Activated T-cell treated with anti-CD3 and anti-CD28 coated beads, Interleukin-2, amount 50 U/mL, for 72 hours (primary cell): ENCODE measurements at places on chromosomes 16 and 17.
A peak's percentile ranks its signal among the peaks of the same experiment; 100 is the strongest.

- H3K36me3 ChIP-seq = no peaks in the 10 kb centered on the region
- no peak overlapping the region for H3K4me3 ChIP-seq
- H3K4me1 ChIP-seq = no peaks in the 10 kb centered on the region
- H3K27ac ChIP-seq = no peak overlapping the region
- no peak for DNase-seq
- H3K27me3 ChIP-seq = peaks cover 26% of the 10 kb centered on the region
Measured at GRCh38 chr16:79484237-79484636, 116.3 kb downstream of the MAF start.

DNA sequence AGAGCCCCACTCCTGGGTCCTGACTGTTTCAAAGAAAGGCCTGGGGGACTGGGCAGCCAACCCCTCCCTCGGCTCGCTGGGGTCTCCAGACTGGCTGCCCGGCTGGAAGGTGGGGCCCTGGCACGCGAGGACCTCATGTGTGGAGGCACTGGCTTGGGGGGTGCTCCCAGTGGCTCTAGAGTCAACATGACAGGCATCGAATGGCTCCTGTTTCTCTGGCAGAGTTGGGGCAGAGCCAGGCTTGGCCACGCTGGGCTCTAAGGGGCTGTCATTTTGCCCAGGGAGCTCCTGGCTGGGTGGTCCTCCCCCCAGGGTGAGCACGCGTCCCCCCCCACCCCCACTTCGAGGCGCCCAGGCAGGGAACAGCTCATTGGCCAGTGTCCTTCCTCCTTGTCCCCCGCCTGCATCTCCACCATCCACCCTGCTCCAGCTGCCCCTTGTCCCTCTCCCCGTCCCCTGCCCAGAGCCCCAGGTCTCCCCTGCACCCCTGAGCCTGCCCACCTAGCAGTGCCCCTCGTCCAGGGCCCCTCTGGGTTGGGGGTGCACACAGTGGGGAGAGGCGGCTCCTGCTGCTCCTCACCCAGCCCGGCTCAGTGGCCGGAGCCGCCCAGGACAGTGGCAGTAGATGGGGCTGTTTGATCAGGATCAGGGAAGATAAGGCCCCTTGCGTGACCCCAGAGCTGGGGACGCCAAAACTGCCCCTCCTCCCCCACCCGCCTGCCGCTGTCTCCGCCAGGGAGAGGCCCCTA lies 2.7 kb downstream of the GCGR start:
- no peaks in the 10 kb centered on the region for H3K36me3 ChIP-seq
- H3K4me1 ChIP-seq = no peaks in the 10 kb centered on the region
- H3K4me3 ChIP-seq = no peak overlapping the region
- no peak overlapping the region for H3K27ac ChIP-seq
- no peak for DNase-seq

GRCh38 chr17:58702045-58702476 lies 9.7 kb downstream of the RAD51C start:
- no peaks in the 10 kb centered on the region for H3K27me3 ChIP-seq
- peaks cover 34% of the 10 kb centered on the region for H3K4me1 ChIP-seq
- peaks cover 8% of the 10 kb centered on the region for H3K36me3 ChIP-seq

GRCh38 chr17:4599505-4600281 lies 15.4 kb downstream of the SMTNL2 start:
- peaks cover 6% of the 10 kb centered on the region for H3K4me1 ChIP-seq
- H3K27me3 ChIP-seq = no peaks in the 10 kb centered on the region
- no peak overlapping the region for H3K27ac ChIP-seq
- DNase-seq = no peak
- H3K4me3 ChIP-seq = no peak overlapping the region

- H3K27me3 ChIP-seq = no peaks in the 10 kb centered on the region
- no peak overlapping the region for H3K4me3 ChIP-seq
- no peak overlapping the region for H3K27ac ChIP-seq
- H3K36me3 ChIP-seq = peaks cover under 1% of the 10 kb centered on the region
- DNase-seq = no peak
Measured at GRCh38 chr16:75043175-75043895, 44.5 kb downstream of the ZNRF1 start.

DNA sequence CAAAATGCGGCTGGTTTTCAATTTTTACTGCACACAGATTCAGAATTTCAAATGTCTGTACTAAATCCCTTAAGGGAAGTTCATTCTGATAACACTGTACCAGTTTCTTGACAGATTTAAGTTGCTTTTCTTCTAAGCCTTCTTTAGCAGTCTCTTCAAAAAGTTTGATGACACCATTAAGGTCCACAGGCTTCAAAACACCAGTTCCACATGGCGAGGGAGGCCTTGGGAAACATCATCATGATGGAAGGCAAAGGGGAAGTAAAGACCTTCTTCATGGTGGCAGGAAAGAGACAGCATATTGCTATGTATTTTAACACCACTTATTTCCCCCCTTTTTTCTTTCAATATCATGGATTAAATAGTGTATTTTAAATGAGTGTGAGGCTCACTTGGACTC lies 24.5 kb downstream of the NLRC5 start:
- H3K4me3 ChIP-seq = peak overlapping the region; percentile 77
- H3K4me1 ChIP-seq = peaks cover 92% of the 10 kb centered on the region
- no peaks in the 10 kb centered on the region for H3K27me3 ChIP-seq
- no peak for DNase-seq

- H3K4me3 ChIP-seq = no peak overlapping the region
- peak; percentile 34 for DNase-seq
- H3K27me3 ChIP-seq = peaks cover 57% of the 10 kb centered on the region
- H3K36me3 ChIP-seq = peaks cover 2% of the 10 kb centered on the region
Measured at GRCh38 chr17:81401723-81402529, 6.7 kb downstream of the BAHCC1 start.

- no peaks in the 10 kb centered on the region for H3K27me3 ChIP-seq
- no peak overlapping the region for H3K27ac ChIP-seq
- H3K36me3 ChIP-seq = no peaks in the 10 kb centered on the region
- peaks cover 7% of the 10 kb centered on the region for H3K4me1 ChIP-seq
- no peak overlapping the region for H3K4me3 ChIP-seq
Measured at GRCh38 chr16:77736879-77737278, 14.6 kb downstream of the NUDT7 start.

GRCh38 chr17:61593426-61593825 lies 2.4 kb upstream of the NACA2 start:
- no peak overlapping the region for H3K4me3 ChIP-seq
- no peaks in the 10 kb centered on the region for H3K27me3 ChIP-seq
- H3K36me3 ChIP-seq = no peaks in the 10 kb centered on the region
- no peaks in the 10 kb centered on the region for H3K4me1 ChIP-seq

DNA sequence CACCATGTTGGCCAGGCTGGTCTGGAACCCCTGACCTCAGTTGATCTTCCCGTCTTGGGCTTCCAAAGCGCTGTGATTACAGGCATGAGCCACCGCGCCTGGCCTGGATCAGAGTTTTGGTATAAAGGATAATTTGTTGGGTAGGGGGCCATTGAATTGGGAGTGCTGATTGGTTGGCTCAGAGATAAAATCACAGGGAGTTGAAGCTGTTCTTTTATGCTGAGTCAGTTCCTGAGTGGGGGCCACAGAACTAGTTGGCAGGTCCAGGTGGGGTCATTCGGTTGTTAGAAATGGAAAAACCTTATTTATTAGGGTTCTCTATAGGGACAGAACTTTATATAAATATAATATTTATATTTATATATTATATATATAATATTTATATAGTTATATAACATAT lies 147.1 kb downstream of the SSH2 start:
- no peaks in the 10 kb centered on the region for H3K36me3 ChIP-seq
- DNase-seq = no peak
- no peak overlapping the region for H3K27ac ChIP-seq

- DNase-seq = no peak
- H3K36me3 ChIP-seq = no peaks in the 10 kb centered on the region
- H3K4me1 ChIP-seq = peaks cover 5% of the 10 kb centered on the region
Measured at GRCh38 chr17:4580291-4580690, 4.0 kb upstream of the SMTNL2 start.

DNA sequence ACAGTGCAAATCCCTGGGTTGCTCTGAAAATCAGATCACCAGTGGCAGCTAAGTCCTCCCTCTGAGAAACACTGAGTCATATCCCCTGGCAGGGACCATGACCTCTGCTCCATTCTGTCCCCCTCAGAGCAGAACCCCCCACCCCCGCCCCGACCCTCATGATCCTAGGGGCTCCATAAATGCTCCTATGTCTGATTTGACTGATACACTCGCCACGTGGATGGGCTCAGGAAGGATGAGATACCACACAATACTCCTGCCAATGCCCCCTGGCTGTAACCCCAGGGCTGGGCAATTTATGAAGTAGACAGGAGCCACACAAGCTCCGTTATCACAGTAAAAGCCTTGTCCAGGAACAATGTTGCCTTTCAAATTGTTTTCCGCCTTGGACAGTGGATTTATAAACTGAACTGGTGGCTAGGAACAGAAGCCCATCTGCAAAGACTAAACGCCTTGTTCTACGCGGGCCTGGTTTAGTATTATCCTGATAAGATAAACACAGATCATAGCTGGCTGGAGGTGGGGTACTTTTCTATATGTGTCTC lies 394.8 kb downstream of the SLC39A11 start:
- H3K27ac ChIP-seq = no peak overlapping the region
- peaks cover 24% of the 10 kb centered on the region for H3K4me1 ChIP-seq
- peaks cover 7% of the 10 kb centered on the region for H3K36me3 ChIP-seq
- DNase-seq = no peak

- no peak overlapping the region for H3K4me3 ChIP-seq
- no peaks in the 10 kb centered on the region for H3K27me3 ChIP-seq
- no peaks in the 10 kb centered on the region for H3K36me3 ChIP-seq
- DNase-seq = no peak
Measured at GRCh38 chr16:47664653-47665325, 203.7 kb downstream of the PHKB start.

GRCh38 chr16:12511708-12512107 lies 292.0 kb downstream of the CPPED1 start:
- H3K27me3 ChIP-seq = no peaks in the 10 kb centered on the region
- no peaks in the 10 kb centered on the region for H3K36me3 ChIP-seq
- DNase-seq = no peak
- H3K4me1 ChIP-seq = no peaks in the 10 kb centered on the region
- H3K27ac ChIP-seq = no peak overlapping the region

- no peak overlapping the region for H3K27ac ChIP-seq
- no peaks in the 10 kb centered on the region for H3K36me3 ChIP-seq
- no peak overlapping the region for H3K4me3 ChIP-seq
- DNase-seq = no peak
- no peaks in the 10 kb centered on the region for H3K4me1 ChIP-seq
- H3K27me3 ChIP-seq = no peaks in the 10 kb centered on the region
Measured at GRCh38 chr17:20987511-20987910, 55.3 kb downstream of the USP22 start.

GRCh38 chr17:33560165-33560564 lies 267.1 kb upstream of the ASIC2 start:
- no peaks in the 10 kb centered on the region for H3K4me1 ChIP-seq
- H3K36me3 ChIP-seq = no peaks in the 10 kb centered on the region
- no peak for DNase-seq
- H3K4me3 ChIP-seq = no peak overlapping the region
- H3K27me3 ChIP-seq = no peaks in the 10 kb centered on the region
- no peak overlapping the region for H3K27ac ChIP-seq

DNA sequence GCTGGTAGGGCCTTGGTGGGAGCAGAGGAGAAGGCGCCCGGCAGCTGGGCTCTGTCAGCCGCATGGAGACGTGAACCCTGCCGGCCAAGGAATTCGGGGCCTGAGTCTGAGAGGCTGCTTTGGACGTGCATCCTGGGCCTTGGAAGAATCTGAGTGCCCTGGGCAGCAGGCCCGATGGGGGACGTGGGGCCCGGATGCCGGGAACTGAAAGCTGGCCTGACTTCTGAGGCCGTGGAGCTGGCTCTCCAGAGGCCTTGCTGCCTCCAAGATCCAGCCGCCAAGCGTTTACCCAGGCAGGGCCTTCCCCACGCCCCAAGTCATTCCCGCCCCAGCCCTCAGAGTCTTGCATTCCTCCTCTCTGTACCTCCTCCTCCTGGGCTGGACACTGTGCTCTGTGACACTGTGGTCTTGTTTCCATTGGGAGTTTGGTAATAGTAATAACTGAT lies 37.2 kb downstream of the NKD1 start:
- H3K27ac ChIP-seq = no peak overlapping the region
- no peak overlapping the region for H3K4me3 ChIP-seq
- no peak for DNase-seq
- peaks cover 39% of the 10 kb centered on the region for H3K4me1 ChIP-seq

DNA sequence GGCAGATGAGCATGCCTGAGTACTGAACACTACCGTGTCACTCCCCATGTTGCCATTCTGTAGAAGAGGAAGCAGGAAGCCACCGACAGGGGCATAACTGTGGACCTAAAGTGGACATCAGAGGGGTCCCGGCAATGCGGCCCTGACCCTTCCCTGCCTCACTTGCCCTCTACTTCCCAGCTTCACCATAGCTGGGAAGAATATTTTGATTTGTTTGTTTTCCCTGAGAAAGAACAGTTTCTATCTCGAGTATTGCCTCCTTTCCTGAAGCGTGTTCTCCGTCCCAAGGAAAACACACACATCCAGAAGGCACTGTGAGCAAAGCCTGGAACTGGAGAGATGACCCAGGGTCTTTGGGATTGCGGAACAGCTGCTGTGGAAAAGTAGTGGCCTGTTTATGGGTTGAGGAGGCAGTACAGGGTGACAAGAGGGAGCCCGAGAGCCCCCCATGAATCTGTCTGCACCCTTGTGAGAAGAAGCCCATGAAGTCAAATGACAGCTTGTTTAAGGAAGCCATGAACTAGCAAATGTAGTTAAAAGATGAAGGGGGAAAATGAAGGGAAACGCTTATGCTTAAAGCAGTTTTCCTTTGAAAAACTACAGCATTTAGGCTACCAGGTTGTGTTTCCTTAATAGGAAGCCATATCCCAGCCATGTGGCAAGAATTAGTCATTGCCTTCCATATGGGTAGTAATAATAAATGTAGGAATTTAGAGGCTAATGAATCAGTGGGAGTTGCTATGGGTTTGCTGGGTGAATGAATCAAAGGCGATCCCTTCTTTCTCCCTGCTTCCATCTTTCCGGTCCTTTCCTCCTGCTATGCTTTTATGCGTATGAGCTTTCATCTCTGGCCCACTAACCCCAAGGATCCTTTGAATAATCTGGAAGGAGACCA lies 90.0 kb upstream of the TBX2 start:
- H3K4me1 ChIP-seq = no peaks in the 10 kb centered on the region
- no peak for DNase-seq
- no peak overlapping the region for H3K4me3 ChIP-seq
- H3K36me3 ChIP-seq = no peaks in the 10 kb centered on the region

GRCh38 chr17:28878981-28879380 lies 18.6 kb downstream of the FLOT2 start:
- peak; percentile 34 for DNase-seq
- H3K36me3 ChIP-seq = peaks cover 24% of the 10 kb centered on the region
- H3K4me1 ChIP-seq = peaks cover 44% of the 10 kb centered on the region
- H3K27me3 ChIP-seq = no peaks in the 10 kb centered on the region

DNA sequence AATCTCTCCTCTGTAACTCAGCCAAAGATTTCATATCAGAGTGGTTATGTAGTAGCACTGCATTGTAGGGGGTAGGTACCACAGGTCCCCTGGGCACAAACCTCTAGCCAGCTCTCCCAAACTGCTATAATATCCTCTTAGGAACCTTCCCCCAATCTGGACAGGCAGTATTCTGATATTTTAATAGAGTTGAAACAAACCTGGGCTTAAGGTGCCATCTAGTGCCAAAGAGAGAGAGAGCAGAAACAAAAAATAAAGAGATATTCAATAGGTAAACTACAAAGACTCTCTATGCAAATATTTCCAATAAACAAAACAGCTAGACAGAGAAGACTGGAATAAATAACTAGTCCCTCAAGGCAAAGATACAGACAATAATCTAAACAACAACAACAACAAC lies 1070.0 kb downstream of the CDH11 start:
- H3K27me3 ChIP-seq = no peaks in the 10 kb centered on the region
- no peak for DNase-seq
- no peak overlapping the region for H3K4me3 ChIP-seq
